ENCODE measurements at places on chromosomes 2 and 18. TPM values are rescaled to one million over a fixed set of nuclear protein-coding genes. Genes with fewer than 3 reads are reported as not detected.

- no peak overlapping the region for H3K27ac ChIP-seq
- no peaks in the 10 kb centered on the region for H3K27me3 ChIP-seq
- no peak for DNase-seq
Measured at GRCh38 chr2:15547115-15547876, 13.8 kb downstream of the NBAS start.

GRCh38 chr18:67300498-67300897, 216.0 kb downstream of the DSEL start:
- H3K27ac ChIP-seq = no peak overlapping the region
- H3K4me3 ChIP-seq = no peak overlapping the region
- no peaks in the 10 kb centered on the region for H3K4me1 ChIP-seq
- no peaks in the 10 kb centered on the region for H3K27me3 ChIP-seq
- no peak for DNase-seq

Gene OTX1
- total RNA-seq = 0.67 TPM

Gene KANSL1L
- total RNA-seq = 4.3 TPM

- no peak overlapping the region for H3K4me3 ChIP-seq
- no peak for DNase-seq
- H3K27ac ChIP-seq = no peak overlapping the region
- no peaks in the 10 kb centered on the region for H3K36me3 ChIP-seq
Measured at GRCh38 chr2:69253112-69253511, 133.9 kb downstream of the GFPT1 start.

GRCh38 chr2:168200930-168201583, 46.3 kb downstream of the STK39 start:
- H3K27ac ChIP-seq = no peak overlapping the region
- no peak for DNase-seq
- no peaks in the 10 kb centered on the region for H3K4me1 ChIP-seq
- H3K27me3 ChIP-seq = peaks cover 7% of the 10 kb centered on the region
- H3K36me3 ChIP-seq = no peaks in the 10 kb centered on the region

GRCh38 chr2:42486145-42486906, 7.5 kb downstream of the KCNG3 start:
- DNase-seq = no peak
- H3K27me3 ChIP-seq = no peaks in the 10 kb centered on the region
- no peak overlapping the region for H3K27ac ChIP-seq
- H3K36me3 ChIP-seq = no peaks in the 10 kb centered on the region
- no peaks in the 10 kb centered on the region for H3K4me1 ChIP-seq

Gene DOK6
- not detected for total RNA-seq

Gene ST6GAL2
- total RNA-seq = not detected

DNA sequence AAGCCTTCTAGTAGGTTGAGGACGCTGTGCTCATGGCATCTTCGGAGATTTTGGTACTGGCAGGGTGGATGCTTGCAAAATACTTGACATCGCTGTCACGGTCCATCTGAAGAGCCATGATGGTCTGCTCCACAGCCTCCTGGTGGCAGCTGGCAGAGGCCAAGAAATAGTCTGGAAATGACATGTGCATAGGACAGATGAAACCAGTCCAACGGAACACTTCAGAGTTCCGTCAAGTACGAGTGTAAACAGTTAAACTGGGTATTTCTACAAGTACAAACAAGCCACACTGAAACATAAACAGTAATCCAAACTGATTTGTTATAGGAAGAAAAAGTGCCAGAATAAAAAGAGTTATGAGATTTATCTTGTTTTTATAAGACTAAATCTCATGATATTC, 66.6 kb downstream of the PPP4R1 start:
- H3K27ac ChIP-seq = no peak overlapping the region
- peaks cover 8% of the 10 kb centered on the region for H3K36me3 ChIP-seq
- no peak for DNase-seq
- H3K4me3 ChIP-seq = no peak overlapping the region
- H3K27me3 ChIP-seq = no peaks in the 10 kb centered on the region
- no peaks in the 10 kb centered on the region for H3K4me1 ChIP-seq

GRCh38 chr2:102442967-102443828, 20.2 kb downstream of the IL18RAP start:
- no peak for DNase-seq
- H3K27me3 ChIP-seq = no peaks in the 10 kb centered on the region
- 0 out of 2 replicates have a peak, but pooled peaks cover 3% of the 10 kb centered on the region for H3K4me1 ChIP-seq
- H3K36me3 ChIP-seq = no peaks in the 10 kb centered on the region
- H3K27ac ChIP-seq = no peak overlapping the region

Gene ABCB11
- not detected for total RNA-seq

GRCh38 chr2:171579481-171579880, 57.2 kb downstream of the CYBRD1 start:
- H3K4me3 ChIP-seq = no peak overlapping the region
- DNase-seq = no peak
- H3K27me3 ChIP-seq = no peaks in the 10 kb centered on the region

Gene TRIM54
- total RNA-seq = not detected

GRCh38 chr2:69765096-69765380, 23.1 kb downstream of the ANXA4 start:
- H3K4me1 ChIP-seq = peaks cover 53% of the 10 kb centered on the region
- peak overlapping the region; percentile 61 for H3K27ac ChIP-seq
- no peak for DNase-seq
- no peak overlapping the region for H3K4me3 ChIP-seq

Gene ECEL1
- total RNA-seq = not detected

- no peak overlapping the region for H3K4me3 ChIP-seq
- H3K36me3 ChIP-seq = no peaks in the 10 kb centered on the region
- peaks cover 13% of the 10 kb centered on the region for H3K4me1 ChIP-seq
- no peaks in the 10 kb centered on the region for H3K27me3 ChIP-seq
- no peak for DNase-seq
Measured at GRCh38 chr18:23068011-23068410, 67.3 kb upstream of the CABLES1 start.

GRCh38 chr18:8231316-8231715, 377.9 kb upstream of the RAB12 start:
- H3K27ac ChIP-seq = no peak overlapping the region
- no peaks in the 10 kb centered on the region for H3K27me3 ChIP-seq
- H3K4me1 ChIP-seq = no peaks in the 10 kb centered on the region

DNA sequence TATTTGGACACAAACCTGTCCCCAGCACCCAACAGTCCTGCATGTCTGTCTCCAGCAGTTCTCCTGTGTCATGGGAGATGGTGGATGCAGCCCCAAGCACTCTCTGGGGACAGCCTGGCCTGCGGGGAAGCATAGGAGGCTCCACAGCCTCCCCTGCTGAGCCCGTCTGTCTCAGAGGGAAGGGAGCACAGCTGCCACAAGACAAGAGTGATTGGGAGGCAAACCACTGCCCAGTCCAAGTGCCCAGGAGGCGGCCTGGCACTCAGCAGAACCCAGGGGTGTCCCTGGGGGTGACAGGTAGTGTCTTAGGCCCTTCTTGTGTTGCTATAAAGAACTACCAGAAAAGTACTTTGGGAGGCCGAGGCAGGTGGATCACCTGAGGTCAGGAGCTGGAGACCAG, 211.2 kb upstream of the MYT1L start:
- H3K4me1 ChIP-seq = no peaks in the 10 kb centered on the region
- no peaks in the 10 kb centered on the region for H3K27me3 ChIP-seq
- DNase-seq = no peak
- no peak overlapping the region for H3K27ac ChIP-seq
- H3K4me3 ChIP-seq = no peak overlapping the region

GRCh38 chr2:237291138-237291792, 122.7 kb downstream of the COL6A3 start:
- no peak for DNase-seq
- H3K27ac ChIP-seq = no peak overlapping the region
- H3K27me3 ChIP-seq = peaks cover 3% of the 10 kb centered on the region
